ENCODE measurements at places on chromosomes 7 and 10.

DNA sequence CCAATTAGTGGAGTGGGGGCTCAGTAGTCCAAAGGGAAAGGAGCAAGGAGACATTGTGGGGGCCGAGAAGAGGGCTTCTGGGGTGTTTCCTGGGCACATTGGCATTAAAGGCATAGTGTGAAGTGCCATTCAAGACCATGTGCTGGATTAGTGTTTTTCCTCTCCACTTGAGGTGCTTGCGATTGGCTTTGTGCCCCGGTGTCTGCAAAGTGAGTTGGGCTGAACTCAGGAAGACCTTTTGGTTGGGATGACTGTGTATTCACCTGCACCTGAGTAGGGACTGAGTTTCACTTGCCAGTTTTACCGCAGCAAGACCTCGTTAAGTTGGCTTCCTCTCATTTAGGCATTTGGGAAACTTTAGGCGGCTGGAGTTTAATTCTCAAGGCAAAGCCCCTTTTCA is 73.0 kb downstream of the TCF7L2 start:
- no peak for DNase-seq

DNA sequence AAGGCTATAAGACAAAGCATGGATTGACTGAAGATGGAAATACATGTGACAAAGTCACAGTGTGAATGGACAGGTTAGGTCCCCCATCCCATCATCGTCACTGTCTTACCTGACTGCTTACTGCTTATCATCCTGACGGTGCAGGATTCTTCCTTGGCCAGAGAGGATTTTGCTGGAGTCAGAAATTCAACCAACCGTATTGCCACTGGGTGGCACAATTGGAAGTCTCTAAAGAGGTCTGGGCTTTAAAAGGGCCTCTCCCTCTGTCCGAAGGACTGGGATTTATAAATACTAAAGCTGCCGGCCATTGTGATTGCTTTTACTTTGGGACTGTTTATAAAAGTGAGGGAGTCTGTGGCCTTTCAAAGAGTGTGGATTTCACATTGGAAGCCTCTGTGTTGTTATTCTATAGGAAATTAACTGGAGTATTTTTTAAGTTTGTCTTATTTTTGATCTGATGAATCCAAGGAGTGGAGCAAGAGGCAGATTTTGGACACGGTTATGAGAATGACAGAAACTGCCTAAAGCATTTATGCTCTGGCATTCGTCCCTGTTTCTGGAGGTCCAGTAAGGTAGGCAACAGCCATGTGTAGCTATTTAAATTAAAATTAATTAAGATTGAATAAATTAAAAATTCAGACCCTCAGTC is 113.3 kb upstream of the CREB5 start:
- no peak for DNase-seq

- DNase-seq, result no peak
These were observed 103.1 kb downstream of the HOXA1 start for GRCh38 chr7:26992670-26993069.

GRCh38 chr10:93991114-93991513 is 2.6 kb upstream of the PLCE1 start:
- no peak for DNase-seq

- DNase-seq, result no peak
These were observed 111.3 kb downstream of the RGS10 start for GRCh38 chr10:119431034-119431772.

DNA sequence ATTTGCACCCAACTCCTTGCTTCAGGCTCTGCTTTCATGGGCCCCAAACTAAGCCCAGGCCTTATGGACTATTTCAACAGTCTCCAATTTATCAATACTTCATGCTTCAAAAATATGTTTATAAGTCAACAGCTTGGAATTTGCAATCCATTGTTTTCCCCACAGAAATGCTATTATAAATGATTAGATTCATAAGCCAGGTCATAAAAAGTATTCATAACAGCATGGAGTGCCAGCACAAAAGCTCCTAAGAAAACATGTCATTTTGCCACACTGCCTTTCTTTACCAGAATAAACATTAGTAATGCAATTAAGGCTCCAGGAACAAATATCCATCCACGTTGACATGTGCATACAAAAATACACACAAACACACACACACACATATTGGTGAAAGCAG is 30.1 kb downstream of the OSBPL3 start:
- no peak for DNase-seq

DNA sequence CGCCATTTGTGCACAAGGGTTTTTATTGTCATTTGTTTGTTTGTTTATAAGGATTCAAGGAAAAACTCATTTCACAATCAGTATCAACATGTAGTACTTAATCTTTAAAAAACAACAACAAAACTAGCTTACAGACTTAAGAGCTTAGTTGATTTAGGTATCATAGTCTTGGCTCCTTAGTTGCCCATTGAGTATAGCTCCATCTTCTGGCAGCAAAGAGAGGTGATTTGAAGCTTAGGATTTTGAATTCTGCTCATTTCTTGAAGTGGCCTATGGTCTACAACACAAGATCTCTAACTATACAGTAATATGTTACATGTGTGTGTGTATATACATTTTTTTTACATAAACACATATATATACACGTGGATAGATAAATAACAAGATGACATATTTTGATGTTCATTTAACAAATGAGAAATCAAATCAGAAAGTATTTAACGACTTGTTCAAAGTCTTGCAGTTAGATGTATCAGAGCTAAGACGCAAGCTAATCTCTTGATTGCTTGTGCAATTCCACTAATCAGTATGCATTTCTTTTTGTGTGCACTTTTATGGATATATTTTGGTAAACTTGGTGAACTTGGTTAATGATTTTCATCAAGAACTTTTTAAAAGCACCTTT is 307.3 kb downstream of the CAMK1D start:
- DNase-seq, result no peak

GRCh38 chr7:16755397-16755796 is 1.8 kb downstream of the TSPAN13 start:
- DNase-seq, result no peak

DNA sequence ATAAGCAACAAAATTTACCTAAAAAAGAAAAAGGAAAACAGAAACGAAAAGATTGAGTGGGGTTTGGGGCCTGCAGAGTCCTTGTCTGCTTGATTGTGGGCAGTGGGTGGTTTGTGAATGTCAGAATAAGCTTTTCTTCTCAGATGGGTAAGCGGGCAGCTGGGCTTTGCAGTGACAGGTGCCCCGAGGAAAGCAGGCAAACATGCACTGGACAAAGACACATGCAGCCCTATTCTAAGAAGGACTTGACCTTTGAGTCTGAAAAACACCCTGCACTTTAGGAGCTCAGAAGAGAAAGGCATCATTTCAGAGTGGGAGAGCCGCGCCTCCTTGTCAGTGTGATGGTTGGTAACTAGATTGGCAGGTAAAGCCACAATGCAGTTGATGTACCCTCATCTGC is 562.7 kb downstream of the PTPRN2 start:
- DNase-seq, result no peak

DNA sequence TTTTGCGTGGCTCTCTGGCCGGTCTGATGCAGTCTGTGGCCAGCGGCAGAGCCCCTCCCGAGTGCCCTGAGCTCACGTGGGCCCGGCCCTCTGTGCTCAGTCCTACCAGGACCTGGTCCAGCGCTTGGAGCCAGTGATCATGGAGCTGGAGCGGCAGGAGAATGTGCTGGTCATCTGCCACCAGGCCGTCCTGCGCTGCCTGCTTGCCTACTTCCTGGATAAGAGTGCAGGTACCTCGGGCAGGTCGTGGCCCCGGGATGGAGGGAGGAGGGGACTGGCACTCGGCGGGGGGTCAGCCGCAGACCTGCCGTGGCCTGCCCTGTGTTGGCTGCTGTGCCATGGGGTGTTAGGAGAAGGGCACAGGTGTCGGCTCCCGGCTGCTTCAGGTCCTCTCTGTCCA is 20.0 kb downstream of the PFKFB3 start:
- no peak for DNase-seq

- no peak for DNase-seq
These were observed 55.6 kb downstream of the CHCHD3 start for GRCh38 chr7:133026210-133026859.

DNA sequence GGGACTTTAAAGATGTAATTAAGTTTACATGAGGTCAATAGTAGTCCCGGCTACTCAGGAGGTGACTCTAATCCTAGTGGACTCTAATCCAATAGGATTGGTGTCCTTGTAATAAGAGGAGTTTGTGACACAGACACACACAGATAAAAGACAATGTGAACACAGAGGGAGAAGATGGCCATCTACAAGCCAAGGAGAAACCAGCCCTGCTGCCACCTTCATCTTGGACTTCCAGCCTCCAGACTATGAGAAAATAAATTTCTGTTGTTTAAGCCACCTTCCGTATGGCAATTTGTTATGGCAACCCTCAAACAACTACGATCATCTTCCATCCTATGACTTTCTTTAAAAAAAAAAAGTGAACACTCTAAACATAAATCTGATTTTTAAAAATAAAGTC is 116.3 kb downstream of the ALOX5 start:
- no peak for DNase-seq

GRCh38 chr10:130882906-130883305 is 428.6 kb downstream of the TCERG1L start:
- DNase-seq, result no peak
